ENCODE measurements at places on chromosomes 13 and 19.
A peak's percentile ranks its signal among the peaks of the same experiment; 100 is the strongest.

DNA sequence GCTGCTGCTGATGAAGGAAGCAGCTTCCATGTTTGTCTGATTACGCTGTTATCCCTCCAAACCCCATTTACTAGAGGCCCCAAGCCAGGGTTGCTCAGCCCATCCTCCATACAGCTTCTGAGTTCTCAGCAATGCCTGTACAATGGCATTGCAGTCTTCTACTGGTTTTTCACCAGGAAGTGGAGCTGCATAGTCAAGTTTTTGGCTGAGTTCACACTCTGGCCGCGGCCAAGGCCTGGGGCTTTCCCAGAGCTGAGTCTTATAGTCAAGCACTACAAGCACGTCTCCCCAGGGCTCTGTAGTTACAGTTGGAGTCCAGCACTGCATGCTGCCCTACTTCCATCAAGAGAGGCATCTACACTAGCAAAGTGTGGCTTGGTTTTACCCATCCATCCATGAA, 182.5 kb downstream of the POU4F1 start:
- DNase-seq, result no peak

DNA sequence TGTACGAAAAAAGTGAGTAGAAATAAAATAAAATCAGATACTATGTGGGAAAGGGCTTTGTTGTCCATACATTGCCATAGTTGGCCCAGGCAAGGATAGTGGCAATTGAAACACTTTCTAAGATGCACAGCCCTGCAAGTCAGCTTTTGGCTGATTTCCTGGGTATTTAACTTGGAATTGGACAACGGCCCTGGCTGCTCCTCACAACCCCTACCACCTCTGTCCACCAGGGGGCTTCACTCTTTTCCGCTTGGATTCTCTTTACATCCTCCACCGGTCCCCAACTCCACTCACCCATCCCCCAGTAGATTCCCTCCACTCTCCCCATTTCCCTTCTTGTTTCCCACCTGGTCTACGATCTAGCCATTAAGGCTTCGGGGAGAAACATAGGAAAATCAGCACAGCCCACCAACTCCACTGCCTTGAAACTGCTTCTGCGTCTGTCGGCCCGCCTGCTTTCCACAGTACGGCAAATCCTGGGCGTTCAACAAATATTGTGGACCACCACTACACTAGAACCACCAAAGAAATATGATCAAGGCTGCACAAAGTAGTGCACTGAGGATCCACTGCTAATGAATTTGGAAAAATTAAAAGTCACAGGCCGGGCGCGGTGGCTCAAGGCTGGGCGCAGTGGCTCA, 48.6 kb upstream of the GTF3A start:
- peak; percentile 34 for DNase-seq

GRCh38 chr19:28028881-28029444, 1184.0 kb downstream of the UQCRFS1 start:
- no peak for DNase-seq

DNA sequence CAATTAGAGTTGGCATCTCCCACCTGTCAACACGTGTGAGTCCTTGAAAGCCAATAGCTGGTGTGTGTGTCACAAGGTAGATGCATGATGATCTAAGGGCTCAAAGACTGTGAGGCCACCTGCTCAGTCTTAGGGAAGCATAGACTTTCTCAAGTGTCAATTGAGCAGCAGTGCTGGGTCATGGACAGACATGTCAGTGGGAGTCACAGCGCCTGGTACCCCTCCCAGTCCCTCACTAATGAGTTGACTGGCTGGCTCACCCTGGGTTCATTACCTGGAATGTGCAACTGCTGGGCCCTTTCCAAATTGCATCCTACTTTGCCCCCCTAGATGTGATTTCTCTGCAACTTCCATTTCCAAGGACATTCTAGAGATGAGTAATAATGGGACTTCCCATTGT, 9.1 kb upstream of the PSG6 start:
- no peak for DNase-seq

DNA sequence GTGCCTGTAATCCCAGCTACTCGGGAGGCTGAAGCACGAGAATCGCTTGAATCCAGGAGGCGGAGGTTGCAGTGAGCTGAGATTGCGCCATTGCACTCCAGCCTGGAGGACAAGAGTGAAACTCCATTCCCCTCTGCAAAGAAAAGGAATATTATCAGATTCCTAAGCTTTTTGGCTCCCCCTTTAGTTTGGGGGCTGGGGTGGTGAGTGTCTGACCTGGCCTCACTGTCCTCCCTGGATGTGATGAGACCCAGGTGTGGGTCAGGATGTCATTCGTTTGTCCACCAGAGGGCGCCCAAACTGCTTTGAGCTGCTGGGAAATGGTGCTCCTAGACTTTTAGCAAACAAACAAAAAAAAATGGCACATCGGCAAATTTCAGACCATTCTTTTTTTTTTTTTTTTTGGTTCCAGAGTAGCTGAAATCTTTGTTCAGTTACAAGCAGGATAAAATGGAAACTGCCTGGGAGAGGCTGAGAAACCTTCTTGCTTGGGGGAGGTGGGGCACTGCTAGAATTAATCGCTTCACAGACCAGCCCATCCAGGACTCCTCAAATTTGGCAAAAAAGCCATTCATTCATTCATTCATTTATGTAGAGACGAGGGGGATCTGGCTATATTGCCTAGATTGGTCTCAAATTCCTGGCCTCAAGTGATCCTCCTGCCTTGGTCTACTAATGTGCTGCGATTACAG, 29.4 kb downstream of the SPC24 start:
- peak; percentile 54 for DNase-seq

DNA sequence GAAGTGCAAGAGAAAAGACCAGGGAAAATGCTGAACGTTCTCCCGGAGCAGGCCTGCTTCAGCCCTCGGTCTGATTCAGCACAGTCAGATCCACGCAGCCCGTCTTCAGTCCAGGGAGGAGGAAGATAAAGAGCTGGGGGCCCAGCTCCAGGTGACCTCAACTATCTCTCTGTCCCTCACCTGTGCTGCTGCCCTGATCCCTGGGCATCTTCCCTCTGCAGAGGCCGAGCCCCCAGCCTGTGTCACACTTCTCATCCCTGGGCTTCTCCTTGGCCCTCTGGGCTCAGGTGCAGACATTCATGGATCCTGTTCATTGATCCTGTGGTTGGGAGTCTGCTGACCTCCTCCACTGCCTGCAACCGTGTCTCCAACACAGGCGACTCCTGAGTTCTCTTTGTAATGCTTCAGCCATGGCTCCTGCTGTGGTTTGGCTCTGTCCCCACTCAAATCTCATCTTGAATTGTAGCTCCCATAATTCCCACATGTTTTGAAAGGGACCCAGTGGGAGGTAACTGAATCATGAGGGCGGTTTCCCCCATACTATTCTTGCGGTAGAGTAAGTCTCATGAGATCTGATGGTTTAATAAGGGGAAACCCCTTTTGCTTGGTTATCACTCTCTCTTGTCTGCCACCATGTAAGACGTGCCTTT, 27.9 kb downstream of the COL4A2 start:
- DNase-seq, result no peak

GRCh38 chr19:57935731-57936130, 529 bp upstream of the ZNF418 start:
- no peak for DNase-seq

Data from activated B cell treated with CpG ODN at 0.5 μM for 24 hours (primary cell).